ENCODE measurements at places on chromosomes 7 and 10.
A peak's percentile ranks its signal among the peaks of the same experiment; 100 is the strongest.

DNA sequence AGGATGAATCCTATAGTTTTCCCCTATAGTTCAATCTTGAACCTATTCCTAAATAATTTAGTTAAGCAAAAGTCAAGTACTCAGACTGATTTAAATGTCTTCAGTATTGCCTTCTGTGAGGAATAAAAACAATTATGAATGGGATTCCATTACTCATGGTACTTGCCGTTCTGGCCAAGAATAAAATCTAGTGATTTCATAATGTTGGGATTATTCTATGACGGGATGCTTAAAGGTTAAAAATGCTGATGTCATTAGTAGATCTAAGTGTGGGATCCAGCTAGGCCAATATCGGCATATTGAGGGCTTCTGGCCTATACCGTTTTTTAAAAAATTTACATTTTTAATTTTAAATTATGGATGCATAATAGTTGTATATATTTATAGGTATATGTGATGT, 5.3 kb downstream of the BPGM start:
- no peak for DNase-seq

GRCh38 chr7:150756166-150756565, 18.9 kb downstream of the GIMAP5 start:
- DNase-seq = no peak

GRCh38 chr10:132848291-132848701, 62.3 kb upstream of the NKX6-2 start:
- DNase-seq = no peak

- no peak for DNase-seq
Observed at GRCh38 chr10:436911-437665, 252.4 kb downstream of the DIP2C start.

DNA sequence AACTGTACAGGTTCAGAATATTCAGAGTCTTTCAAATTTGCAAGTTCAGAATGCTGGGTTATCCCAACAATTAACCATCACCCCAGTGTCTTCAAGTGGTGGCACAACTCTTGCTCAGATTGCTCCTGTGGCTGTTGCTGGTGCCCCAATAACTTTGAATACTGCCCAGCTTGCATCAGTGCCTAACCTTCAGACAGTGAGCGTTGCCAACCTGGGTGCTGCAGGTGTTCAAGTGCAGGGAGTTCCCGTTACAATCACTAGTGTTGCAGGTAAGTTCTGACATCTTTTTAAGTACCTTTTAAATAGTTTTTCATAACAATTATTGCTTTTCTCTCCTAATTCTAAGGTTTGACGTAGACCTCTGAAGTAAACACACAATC, 2.7 kb downstream of the SP4 start:
- no peak for DNase-seq

DNA sequence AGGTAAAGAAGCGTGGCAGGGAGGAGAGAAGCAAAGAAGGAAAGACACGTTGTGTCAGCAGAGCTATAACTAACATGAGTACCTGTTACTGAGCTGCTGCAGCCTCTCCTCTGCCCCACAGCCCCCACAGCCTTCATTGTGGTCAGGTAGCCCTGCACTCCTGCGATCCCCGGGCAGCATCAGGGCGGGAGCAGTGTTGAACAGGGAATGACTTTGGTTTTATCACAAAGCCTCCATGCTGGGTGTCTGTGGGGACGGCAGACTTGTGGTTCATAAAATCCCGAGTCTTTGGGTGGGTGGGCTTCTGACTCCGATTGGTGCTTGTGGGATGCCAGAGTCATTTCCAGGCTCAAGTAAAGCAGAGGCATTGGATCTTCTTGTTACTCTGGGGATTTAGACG, 14.8 kb upstream of the PRKAG2 start:
- DNase-seq = no peak

- no peak for DNase-seq
Observed at GRCh38 chr7:44062903-44063295, 2.5 kb downstream of the PGAM2 start.

DNA sequence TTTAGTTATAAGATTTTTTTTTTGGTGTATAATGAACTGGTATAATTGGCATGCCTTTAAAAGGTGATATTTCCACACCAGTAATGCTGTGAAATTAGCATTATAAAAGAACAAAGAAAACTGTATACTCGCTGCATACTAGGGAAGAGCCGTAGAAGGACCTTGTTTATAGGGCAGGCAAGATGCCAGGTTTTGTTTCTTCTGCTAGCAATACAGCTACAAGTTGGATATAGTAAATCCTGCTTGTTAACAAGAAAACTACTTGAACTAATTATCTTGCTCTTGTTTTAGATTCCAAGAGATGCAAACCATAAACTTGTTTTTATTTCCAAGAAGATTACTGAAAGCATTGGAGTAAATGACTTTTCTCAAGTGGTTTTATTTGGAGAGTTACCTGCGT, 1.9 kb downstream of the DNAH11 start:
- DNase-seq = no peak

GRCh38 chr10:37952926-37953325, 23.5 kb downstream of the ZNF25 start:
- no peak for DNase-seq

- no peak for DNase-seq
Observed at GRCh38 chr7:104795616-104796398, 218.2 kb upstream of the KMT2E start.

- peak; percentile 10 for DNase-seq
Observed at GRCh38 chr10:7826971-7827370, 8.7 kb downstream of the TAF3 start.

DNA sequence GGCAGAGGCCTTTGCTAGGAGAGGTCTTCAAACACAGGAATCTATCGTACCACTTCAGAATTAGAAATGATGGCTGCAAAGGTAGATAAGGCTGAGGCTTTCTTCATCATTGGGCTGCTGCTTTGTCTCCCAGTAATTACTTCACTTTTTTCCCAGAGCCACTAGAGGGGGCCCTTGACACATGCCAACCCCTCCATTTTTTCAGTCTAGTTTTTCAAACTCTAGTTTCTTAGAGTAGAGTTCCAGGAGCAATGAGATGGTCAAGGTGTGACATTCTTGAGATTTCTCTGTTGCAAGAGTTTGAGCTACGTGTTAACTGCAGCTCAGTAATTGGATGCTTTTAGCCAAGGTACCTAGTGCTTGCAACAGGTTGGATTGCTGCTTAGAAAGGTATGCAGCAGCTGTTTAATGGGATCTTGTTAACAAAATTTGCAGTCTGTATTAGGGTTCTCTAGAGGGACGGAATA, 33.8 kb upstream of the RBM20 start:
- peak; percentile 75 for DNase-seq

- DNase-seq = no peak
Observed at GRCh38 chr10:77186936-77187335, 450.7 kb downstream of the KCNMA1 start.

- no peak for DNase-seq
Observed at GRCh38 chr10:11245510-11245909, 227.8 kb downstream of the CELF2 start.

GRCh38 chr10:58052772-58053171, 214.9 kb downstream of the IPMK start:
- DNase-seq = no peak

DNA sequence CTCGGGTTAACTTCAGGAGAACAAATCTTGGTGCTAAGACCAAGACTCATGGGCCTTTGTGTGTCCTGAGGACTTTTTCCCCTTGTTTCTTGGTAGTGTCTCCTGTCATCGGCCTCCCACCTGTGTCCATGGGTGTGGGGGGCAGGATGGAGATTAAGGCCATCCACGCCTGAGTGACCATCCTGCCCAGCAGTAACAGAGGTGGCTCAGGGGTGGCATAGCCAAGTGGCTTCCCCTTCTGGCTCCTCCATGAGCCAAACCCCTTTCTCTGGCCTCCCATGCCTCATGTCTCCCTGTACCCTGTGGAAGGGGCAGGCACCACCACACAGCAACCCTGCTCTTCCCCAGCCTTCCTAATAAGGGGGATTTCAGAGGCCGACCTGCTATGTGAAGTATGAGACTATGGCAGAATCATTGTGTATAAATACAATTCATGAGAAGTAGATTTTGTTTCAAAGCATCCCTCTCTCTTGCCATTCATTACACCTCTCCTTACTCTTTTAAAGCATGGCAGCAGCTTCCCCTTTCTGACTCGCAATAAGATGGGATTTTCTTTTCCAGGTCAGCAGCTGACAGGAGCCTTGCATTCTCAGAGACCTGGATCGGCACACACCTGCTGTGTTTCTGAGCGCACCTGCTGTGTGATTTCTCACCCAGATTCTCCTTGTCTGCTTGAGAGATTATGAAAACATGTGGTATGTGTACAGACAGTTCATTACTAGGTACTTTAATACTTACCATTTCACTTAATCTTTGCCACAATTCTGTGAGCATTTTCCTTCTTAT, 102.5 kb downstream of the XPNPEP1 start:
- DNase-seq = no peak

DNA sequence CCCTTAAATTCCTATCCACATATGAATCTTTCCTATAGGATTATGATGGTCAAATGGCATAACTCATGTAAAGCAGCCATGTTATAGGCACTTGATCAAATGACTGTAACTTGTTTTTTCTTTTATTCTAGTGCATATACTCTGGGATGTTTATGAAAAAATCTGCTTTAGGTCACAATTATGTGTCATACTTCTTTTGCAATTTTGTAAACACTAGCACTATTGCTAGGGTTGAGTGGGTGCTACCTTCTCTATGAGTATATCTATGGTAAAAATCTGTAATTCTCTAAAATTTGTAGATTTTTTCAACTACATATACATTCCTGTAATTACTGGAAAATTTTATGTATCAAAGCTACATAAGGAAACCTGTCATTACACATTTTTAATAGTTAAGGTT, 50.0 kb downstream of the HGF start:
- DNase-seq = no peak

- DNase-seq = no peak
Observed at GRCh38 chr10:49579621-49580020, 30.5 kb upstream of the SLC18A3 start.

- no peak for DNase-seq
Observed at GRCh38 chr10:113047151-113047550, 97.1 kb downstream of the TCF7L2 start.

- no peak for DNase-seq
Observed at GRCh38 chr7:22432203-22432718, 67.7 kb downstream of the STEAP1B start.

DNA sequence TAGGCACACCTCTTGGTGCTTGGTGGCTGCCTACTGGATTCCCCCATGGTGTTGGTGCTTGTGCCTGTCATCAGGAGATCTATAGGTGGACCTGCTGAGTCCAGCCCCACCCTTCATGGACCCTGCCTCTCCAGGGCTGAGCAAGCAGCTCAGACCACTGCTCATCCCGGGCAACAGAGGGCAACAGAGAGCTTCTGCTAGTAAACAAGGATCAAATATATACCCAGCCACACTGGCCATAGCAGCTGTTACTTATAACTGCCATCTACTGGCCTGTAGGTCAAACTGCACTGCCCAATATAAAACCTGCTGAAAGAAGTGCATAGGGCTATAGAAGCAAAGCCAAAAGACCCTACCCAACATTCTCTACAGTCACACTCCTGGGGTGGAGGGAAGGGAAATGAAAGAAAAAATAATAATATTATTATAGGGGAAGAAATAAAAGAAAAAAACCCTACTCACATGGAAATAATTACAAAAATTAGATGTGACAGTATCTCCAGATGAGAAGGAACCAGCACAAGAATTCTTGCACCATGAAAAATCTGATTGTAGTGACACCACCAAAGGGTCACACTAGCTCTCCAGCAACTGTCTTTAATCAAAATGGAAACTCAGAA, 54.9 kb upstream of the ZNF800 start:
- DNase-seq = no peak

DNA sequence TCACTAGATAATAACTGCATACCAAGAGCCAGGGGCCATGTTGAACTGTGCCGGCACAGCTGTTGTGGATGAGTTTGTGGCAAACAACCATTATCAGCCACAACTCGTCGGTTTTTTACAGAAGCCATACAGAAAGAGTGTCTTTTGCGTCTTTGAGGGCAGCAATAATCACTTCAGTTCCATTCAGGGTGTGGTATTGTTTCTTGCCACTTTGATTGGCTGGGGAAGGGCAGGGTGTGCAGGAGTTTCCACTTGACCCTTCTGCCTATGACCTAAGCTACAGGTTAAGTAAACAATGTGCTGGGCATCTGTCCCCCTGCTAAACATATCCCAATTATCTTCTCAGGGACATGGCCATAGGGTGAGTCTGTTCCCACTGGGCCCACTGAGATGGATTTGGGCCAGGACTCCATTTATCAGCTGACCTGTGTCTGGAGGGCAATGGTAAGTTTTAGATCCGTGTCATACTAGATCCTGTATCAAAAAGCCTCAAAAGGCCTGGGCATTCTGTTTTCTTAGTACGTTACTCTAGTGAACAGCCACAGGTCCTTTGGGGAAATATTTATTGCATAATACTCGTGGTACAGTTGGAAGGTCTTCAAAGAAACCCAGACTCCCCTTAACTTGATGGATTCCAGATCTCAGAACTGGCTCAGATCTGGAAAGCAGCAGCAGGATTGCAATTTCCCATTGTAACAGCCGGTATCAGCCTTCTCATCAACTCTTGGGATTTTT, 15.9 kb downstream of the ZNF3 start:
- DNase-seq = no peak

DNA sequence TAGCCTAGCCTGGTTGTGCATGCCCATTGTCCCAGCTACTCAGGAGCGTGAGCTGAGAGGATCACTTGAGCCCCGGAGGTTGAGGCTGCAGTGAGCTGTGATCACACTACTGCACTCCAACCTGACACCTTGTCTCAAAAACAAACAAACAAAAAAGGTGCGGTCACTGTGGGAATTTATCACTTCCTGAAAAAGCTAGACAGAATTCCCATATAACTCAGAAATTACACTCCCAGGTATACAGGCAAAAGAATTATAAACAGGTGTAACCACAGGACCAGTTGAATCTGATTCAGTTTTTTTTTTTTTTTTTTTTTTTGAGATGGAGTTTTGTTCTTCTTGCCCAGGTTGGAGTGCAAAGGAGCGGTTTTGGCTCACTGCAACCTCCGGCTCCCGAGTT, 3.2 kb upstream of the OGDH start:
- no peak for DNase-seq

- DNase-seq = no peak
Observed at GRCh38 chr10:71647526-71648253, 71.9 kb downstream of the C10orf105 start.

GRCh38 chr10:22589851-22590514, 124.4 kb downstream of the PIP4K2A start:
- DNase-seq = no peak

- DNase-seq = peak; percentile 34
Observed at GRCh38 chr7:115300231-115300870, 378.5 kb downstream of the MDFIC start.

- no peak for DNase-seq
Observed at GRCh38 chr7:69443136-69443535, 155.1 kb upstream of the AUTS2 start.

- DNase-seq = no peak
Observed at GRCh38 chr10:82319562-82319961, 444.6 kb downstream of the NRG3 start.

Data from SJSA1 (cell line).